ENCODE measurements at places on chromosomes 12 and 14. TPM values are rescaled to one million over a fixed set of nuclear protein-coding genes. Genes with fewer than 3 reads are reported as not detected.

Gene TAS2R7
- total RNA-seq = not detected

Gene RPS6KL1
- total RNA-seq = 3.1 TPM

Gene MSRB3
- 34.4 TPM for total RNA-seq

Gene ZDHHC17
- 123 TPM for total RNA-seq

Gene LRRC10
- total RNA-seq = 0.52 TPM
